ENCODE measurements at places on chromosomes 2 and 18.

DNA sequence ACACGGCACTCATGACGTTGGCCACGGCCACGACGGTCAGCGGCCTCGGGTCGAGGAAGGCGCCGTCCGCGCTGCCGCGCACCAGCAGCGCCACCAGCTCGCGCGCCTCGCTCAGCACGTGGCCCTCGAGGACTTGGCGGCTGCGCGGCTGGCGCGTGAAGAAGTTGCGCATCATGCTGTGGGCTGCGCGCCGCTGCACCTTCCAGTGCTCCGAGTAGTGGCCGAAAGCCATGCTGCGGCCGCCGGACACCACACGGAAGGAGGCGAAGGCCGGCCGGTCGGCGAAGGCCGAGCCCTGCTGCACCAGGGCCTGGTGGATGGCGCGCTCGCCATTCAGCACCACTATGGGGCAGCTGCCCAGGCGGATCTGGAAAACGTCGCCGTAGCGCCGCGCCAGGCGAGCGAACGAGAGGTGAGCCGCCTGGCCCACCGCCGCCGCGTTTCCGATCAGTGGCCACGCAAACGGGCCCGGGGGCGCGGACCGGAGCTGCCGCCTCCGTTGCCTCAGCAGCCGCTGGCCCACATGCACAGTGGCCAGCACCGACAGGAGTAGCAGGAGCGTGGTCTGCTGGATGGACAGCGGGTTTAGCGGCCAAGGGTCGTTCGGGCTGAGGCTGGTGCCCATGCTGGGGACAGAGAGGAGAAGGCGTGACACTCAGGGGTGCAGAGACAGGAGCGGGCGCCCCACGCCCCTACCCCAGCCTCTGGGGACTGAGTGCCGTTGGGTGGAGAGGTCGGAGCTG, 1.0 kb downstream of the CYP1B1 start:
- DNase-seq: no peak

- DNase-seq: no peak
Measured at GRCh38 chr2:20647211-20647610, 3.7 kb downstream of the HS1BP3 start.

GRCh38 chr18:9838144-9838877, 47.5 kb upstream of the TXNDC2 start:
- DNase-seq: no peak

GRCh38 chr18:59454909-59455727, 96.1 kb upstream of the LMAN1 start:
- no peak for DNase-seq

GRCh38 chr2:217652761-217653639, 349.8 kb downstream of the TNS1 start:
- no peak for DNase-seq
